Stomach (tissue), 19 donors: ENCODE measurements at places on chromosomes 2 and 18. TPM values are rescaled to one million over a fixed set of nuclear protein-coding genes. Genes with fewer than 3 reads are reported as not detected.

The B3GNT2 gene
- total RNA-seq: 10.7 TPM

The BMP10 gene
- total RNA-seq: 0.37 TPM

The DPP4 gene
- total RNA-seq: 11.2 TPM

The KLHL41 gene
- not detected for total RNA-seq

The GPR39 gene
- not detected for total RNA-seq
